Hepatocyte (in vitro differentiated cells): ENCODE measurements at places on chromosomes 7 and 10.

DNA sequence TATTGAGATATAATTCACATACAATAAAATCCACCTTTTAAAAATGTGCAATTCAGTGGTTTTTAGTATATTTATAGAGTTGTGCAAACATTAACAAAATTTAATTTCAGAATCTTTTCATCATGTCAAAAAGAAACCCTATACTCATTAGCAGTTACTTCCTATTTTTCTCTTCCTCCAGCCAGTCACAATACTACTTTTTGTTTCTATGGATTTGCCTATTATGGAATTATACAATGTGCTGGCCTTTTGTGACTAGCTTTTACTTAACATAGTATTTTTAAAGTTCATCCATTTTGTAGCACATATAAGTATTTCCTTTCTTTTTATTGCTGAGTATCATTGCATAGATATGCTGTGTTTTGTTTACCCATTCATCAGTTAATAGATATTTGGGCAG, 199.9 kb upstream of the IMMP2L start:
- no peak for DNase-seq

DNA sequence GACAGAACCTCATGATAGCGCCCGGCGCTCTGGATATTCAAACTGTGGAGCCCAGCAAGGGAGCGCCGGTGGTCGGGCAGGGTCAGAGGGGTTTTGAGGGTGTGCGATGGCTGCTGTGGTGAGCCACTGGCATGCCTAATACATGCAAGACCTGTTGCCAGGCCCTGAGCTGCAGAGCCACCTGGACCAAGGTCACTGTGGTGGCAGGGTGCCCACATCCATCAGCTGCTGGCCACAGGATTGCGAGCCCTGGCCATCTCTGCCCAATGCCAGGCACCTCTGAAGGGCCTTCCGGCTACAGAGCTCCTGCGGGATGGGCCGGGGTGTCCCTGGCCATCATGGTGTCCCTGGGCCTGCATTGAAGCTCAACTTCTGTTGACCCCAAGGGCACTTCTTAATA, 123.0 kb upstream of the TNRC18 start:
- DNase-seq: no peak

GRCh38 chr10:51770709-51771108, 71.3 kb upstream of the CSTF2T start:
- DNase-seq: no peak

DNA sequence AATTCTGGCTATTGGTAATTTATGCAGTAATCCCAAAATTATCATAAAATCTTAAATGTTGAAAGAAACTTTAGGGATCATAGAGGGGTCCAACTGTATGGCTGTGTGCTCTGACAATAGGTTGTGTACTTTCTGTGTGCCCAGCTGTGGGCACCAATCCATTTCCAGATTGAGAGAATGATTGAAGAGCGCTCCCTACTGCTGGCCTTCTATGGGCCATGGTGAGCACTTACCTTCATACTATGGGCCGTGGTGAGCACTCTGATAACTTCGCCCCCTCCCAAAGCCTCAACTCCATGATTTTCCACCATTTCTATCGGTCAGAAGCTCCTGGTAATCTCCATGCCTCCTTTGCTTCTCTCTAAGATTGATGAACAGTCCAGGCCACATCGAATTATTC, 118.6 kb downstream of the STRA8 start:
- DNase-seq: no peak

DNA sequence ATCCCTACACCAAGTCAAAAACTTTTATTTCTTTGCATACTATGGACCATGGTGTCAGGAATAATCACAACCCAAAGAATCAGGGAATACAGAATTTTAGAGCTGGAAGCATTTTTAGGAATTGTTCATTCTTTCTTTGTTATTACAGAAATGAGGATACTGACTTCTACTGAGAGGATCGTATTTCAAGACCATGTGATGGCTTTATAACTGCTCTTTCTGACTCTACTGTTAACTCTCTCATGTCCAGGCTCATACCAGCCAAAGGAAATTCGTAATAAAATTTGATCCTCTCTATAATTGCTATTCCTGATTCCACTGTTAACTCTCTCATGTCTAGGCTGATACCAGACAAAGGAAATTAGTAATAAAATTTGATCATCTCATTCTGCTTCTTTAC, 1050.9 kb upstream of the C7orf33 start:
- no peak for DNase-seq

DNA sequence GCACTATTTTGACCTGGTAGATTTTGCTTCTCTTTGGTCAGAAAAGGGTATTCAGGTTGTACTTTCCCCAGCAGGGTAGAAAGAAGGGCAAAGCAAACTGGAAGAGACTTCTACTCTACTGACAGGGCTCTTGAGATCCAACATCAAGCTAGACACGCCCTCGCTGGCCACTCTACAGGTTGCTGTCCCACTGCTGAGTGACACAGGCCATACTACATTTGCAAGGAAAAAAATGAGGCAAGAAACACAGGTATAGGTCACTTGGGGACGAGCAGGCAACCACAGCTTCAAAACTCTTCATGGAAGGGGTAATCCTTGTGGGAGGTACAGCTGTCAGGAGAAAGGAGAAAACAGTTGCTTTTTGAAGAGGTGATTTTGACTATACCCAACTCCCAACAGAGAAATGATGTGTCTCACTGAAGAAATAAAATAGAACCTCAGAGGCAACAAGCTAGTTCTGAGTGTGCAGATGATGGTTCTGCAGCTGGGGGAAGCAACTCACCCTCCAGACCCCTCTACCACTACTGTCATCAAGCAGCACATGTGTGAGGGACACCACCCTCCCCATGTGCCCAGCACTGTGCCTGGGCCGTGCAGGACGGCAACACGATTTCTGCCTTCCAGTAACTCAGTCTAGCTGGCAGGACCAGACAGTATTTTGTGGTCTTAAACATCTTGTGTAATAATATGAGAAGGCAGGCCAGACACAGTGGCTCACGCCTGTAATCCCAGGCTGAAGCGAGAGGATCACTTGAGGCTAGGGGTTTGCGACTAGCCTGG, 16.3 kb downstream of the AKR1B1 start:
- DNase-seq: no peak

DNA sequence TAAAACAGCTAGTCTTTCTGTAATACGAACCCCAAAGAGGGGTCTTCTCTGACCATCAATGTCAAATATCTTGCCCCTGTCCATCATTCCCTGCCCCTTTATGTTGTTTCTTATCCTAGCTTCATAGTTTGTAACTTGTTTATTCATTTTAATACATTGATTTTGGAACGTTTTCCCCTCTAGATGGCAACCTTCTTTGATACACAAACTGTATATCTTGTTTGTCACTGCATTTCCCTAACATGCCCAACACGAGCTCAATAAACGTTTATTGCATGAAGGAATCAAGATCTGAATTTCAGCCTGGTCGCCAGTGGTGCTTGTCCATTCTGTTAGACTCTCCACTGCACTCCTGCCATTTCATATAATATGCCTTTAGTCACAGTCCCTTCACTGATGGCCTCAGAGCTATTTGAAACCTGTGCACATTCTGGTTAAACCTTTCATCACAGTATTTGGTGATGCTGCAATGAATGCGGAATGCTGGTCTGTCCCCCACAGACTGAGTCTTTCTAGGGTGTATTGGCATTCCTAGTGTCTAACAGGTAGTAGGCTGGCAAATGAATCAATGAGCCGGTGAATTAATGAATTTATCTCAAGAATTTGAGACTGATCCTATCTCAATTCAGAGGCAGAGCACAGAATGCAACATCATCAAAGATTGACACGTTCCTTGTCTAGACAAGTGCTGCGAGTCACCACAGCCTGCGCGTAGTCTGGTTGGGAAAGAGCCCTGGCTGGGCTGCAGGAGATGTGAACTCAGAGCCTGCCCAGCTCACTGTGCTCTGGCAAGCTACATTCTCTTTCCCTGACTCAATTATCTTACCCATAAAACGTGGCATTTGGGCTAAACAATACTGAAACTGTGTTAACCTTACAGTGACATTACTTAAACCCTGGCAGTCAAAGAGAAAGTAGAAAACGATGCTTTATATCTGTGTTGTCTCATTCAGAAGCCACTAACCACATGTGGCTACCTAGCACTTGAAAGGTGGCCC, 55.2 kb upstream of the FRMD4A start:
- no peak for DNase-seq

- DNase-seq: no peak
Observed at GRCh38 chr10:132076578-132077081, 10.9 kb downstream of the JAKMIP3 start.

DNA sequence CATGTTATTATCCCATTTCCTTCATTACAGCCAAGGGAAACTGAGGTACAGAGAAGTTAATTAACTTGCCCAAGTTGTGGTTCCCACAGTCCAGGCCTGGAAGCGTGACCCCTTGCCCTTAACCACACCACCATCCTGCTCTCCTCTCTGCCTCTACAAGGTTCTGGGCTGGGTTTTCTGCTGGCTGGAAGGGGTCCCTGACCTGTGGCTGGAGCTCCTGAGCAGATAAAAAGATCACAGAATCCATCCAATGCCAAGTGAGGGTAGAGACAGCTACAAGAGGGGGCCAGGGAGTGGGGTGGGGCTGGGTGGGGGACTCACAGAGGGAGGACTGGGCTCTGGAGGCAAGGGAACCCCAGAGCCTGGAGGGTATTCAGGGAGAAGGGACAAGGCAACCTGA, 9.7 kb downstream of the ASB10 start:
- DNase-seq: no peak

DNA sequence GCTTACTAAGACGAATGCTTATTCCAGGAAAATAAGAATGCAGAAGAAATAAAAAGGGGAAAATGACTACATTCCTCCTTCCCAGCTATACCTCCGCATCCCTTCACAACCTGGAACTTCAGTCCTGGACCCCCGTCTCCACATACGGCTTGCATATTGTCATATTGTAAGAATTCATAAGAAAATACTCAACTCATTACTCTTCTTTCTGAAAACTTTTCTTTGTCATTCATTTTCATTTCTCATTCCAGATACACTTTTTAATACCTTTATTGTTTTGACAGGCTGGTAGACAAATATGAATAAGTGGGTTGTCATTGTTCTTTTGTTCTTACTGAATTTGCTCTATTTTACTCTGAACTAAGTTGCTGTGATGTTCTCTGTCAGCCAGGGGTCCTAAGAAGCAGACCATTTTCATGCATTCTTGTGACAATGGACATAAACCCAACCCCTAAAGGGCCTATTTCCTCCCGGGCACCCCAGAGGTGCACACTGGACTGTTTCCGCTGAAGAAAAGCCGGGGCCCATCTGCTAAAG, 23.3 kb upstream of the SFTPA2 start:
- DNase-seq: no peak

GRCh38 chr7:2921653-2922347, 77.7 kb upstream of the GNA12 start:
- DNase-seq: no peak
